ENCODE measurements at places on chromosomes 12 and 14.

GRCh38 chr14:63745858-63746425, 18.1 kb upstream of the SGPP1 start:
- no peak for DNase-seq

DNA sequence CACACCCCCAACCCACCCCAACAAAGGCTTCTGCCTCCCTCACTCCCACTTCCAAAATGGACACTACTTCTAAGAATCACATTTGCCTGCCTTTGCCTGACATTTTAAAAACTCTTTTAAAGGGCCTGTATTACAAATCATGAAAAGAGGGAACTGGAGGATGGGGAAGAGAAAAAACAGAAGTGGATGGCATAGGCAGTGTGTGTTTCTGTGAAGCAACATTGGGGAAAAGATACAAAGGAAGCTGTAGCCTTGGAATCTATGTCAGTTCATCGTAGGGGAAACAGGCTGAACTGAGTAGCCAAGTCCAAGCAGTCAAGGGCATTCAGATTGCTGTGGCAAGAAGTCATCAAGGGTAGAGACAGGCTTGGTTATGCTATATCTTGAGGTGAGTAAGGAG, 273.9 kb downstream of the BTG1 start:
- no peak for DNase-seq

DNA sequence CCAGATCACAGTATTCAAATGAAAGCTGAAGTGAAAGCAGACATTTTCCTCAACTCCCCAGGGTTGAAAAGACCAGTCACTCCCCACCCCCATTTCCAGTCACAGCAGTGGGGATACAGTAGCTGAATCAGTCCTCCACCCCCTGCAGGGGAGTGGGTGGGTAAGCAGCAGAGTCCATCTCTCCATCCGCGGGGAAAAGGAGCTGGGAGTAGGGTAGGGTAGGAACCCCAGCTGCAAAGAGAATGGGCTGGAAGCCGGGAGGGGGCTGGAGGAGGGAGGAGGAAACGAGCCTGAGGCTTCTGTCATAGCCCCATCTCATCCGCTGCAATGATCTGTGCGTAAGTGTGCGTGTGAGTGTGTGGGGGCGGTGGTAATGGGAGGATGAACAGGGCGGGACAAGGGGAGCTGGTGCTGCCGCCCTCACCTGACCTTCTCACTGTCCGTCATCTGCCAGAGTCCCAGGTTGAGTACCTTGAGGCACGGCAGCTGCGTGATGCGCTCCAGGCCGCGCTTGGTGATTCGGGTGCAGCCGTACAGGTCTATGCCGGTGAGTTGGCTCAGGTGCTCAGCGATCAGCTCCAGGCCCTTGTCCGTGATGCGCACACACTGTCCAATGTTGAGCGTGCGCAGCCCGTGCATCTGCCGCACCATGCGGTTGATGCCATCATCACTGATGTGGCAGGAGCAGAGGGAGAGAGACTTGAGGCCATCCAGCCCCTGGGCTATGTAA, 1.8 kb downstream of the FBXL14 start:
- DNase-seq: peak; percentile 19

DNA sequence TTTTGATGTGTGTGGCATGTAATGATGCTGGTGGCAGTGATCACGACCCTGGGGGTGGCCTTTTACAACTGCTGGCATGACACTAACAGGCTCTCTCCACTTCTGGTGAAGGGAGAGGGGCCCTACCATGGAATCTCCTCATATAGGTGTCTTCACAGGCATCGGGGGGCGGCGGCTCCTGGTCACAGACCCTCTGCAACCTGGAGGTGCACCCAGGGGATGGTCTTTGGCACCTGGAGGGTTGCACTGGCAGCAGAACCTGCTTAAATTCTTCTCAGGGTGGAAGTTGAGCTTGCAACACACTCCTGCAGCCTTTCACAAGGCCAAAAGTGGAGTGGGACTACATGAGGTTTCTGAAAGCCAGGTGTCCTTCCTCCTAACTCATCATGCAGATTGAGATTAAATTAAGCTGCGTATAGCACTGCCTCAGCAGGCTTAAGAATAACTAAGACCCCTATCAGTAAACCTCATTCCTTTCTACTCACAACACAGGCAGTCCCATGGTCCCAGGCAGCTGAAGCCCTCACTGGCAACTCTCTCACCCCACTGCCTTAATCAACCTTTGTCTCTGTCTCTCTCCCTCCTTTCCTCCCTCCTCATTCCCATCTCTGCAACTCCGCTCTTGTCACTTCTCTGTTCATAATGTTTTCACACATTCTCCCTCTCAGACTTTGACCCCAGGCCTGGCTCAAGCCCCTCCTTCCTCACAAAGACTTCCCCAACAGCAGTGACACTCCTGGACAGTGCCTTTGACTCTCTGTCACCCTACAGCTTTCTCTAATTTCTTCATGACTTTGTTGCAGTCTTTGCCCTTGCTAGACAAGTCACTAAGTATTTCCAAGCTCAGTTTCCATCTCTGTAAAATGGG, 18.9 kb downstream of the NID2 start:
- no peak for DNase-seq

DNA sequence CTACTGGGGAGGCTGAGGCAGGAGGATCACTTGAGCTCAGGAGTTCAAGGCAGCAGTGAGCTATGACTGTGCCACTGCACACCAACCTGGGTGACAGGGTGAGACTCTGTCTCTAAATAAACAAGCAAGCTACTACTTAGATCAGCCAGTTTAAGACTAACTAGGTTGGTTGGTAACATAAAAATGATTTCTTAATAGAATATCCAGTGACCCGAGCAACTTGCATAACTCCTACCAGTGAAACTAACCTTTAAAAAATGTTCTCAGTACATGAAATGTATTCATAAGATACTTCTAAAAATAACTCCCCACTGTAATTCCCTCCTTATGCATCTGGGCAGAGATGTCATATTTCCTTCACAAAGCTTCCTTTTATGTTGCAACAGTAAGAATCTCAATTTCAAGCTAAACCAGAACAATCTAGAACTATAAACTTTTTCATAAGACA, 15.9 kb downstream of the TAOK3 start:
- no peak for DNase-seq

- no peak for DNase-seq
Measured at GRCh38 chr12:30896461-30896860, 30.1 kb upstream of the TSPAN11 start.

- no peak for DNase-seq
Measured at GRCh38 chr14:91281346-91281745, 36.8 kb upstream of the GPR68 start.
